ENCODE measurements at places on chromosomes 2 and 18.

GRCh38 chr2:235564066-235564465 lies 70.2 kb downstream of the AGAP1 start:
- DNase-seq = no peak

- DNase-seq = no peak
Observed at GRCh38 chr18:12301263-12302005, 6.6 kb upstream of the TUBB6 start.

DNA sequence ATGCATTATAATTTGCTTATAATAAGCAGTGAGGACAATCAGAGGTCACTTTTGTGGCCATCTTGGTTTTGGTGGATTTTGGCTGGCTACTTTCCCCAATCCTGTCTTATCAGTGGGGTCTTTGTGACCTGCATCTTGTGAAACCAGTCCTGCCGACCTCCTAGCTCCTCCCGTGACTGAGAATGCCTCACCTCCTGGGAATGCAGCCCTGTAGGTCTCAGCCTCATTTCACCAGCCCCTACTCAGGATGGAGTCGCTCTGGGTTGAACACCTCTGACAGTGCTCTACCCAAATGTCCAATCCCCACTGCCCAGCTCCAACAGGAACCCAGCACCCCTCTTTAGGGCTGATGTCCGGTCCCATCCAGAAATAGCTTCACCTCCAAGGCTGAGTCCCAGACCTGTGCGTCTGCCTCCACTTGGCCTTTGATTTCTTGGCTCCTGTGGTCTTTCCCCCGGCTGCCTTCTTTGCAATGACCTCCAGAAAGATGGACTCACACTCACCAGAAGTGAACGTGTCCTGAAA lies 31.3 kb upstream of the PXDN start:
- DNase-seq = no peak

GRCh38 chr2:19609266-19609665 lies 250.8 kb upstream of the OSR1 start:
- DNase-seq = no peak

DNA sequence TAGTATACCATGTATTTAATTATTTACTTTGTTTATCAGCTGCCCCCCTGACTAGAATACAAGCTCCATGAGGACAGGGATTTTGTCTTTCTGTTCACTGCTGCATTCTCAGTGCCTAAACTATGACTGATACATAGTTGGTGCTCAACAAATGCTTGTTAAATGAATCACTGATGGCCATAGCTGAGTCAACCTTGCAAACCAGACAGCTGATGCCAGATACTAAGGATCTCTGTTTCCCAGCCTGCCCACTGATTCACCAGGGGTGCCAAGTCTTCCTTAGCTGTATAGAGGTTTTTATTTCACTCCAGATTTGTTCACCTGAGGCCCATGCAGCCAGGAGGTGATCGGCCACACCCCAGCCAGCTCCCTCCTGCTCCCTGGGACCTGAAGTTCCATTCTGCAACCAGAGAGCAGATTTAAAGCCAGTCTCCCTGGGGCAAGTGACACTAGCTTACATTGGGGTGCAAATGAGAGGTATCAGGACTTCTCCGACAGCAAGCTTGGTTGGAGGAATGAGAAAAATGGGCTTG lies 92.2 kb downstream of the C1QL2 start:
- no peak for DNase-seq

GRCh38 chr2:138155304-138155703 lies 191.0 kb downstream of the HNMT start:
- DNase-seq = no peak

GRCh38 chr2:42874949-42875801 lies 82.8 kb upstream of the HAAO start:
- DNase-seq = no peak

GRCh38 chr2:101549371-101549770 lies 74.5 kb upstream of the RFX8 start:
- no peak for DNase-seq

DNA sequence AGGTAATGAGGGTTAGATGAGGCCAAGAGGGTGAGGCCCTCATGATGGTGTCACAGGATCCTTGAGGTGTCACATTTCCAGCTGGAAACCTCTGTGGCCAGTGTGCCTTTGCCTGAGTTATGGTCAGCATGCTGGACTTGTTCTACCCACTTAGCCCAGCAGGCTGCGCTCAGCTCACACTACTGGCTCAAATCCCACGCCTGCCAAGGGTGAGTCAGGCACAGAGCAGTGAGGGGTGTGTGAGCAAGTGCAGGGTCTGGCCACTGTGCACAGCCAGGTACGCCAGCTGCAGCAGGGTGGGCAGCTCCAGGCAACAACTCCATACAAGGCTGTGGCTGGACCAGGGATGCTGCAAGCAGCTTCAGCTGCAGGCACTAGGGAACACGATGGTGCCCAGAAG lies 616.6 kb upstream of the FSHR start:
- DNase-seq = no peak

DNA sequence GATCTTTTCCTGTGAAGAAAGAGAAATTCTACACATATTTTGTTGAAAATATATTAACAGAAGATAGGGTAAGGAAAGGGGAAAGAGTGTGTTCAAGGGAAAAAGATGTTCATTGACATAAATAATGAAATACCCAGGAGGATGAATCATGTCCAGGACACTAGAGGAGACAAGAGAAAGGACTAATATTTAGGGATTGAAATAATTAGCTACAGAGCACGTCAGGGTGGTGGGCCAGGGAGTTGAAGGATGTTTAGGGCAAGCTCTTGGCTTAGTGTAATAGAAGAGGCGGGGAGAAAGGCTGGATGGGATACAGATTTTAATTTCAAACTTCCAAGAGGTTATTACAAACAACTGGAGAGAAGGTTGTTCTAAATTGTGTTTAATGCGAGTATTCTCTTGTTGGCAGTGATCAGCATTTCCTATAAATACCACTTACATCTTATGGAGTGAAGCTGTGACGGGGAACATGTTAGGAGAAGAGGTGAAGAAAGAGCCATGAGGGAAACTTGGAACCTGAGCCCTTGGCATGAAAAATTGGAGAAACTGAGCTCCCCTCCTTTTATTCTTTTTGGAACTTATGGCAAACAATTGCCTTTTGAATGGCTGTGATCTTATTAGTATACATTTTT lies 36.6 kb upstream of the CETN1 start:
- DNase-seq = no peak

GRCh38 chr18:50097702-50098101 lies 97.2 kb downstream of the MYO5B start:
- no peak for DNase-seq

- no peak for DNase-seq
Observed at GRCh38 chr2:88099798-88100488, 27.9 kb downstream of the FABP1 start.

GRCh38 chr2:197435598-197436420 lies 981 bp upstream of the SF3B1 start:
- no peak for DNase-seq

GRCh38 chr2:129872446-129872845 lies 107.0 kb upstream of the RAB6C start:
- DNase-seq = no peak

DNA sequence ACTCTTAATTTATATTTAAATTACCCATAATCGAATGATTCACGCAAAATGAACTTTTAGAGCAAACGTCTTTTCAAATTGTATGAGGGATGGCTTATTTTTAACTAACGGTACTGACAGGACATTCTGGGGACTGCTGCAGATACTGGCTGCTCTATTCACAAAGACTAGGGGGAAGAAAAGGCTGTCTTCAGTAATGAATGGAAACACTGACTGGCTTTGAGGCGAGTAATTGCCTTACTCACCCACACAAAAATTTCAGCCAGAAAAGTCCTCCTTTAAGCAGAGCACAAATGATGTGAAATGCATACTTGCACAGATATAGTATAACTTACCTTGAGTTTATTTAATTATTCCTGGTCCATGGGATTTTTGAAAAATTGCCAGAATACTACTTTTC lies 852.6 kb downstream of the DPP10 start:
- no peak for DNase-seq

DNA sequence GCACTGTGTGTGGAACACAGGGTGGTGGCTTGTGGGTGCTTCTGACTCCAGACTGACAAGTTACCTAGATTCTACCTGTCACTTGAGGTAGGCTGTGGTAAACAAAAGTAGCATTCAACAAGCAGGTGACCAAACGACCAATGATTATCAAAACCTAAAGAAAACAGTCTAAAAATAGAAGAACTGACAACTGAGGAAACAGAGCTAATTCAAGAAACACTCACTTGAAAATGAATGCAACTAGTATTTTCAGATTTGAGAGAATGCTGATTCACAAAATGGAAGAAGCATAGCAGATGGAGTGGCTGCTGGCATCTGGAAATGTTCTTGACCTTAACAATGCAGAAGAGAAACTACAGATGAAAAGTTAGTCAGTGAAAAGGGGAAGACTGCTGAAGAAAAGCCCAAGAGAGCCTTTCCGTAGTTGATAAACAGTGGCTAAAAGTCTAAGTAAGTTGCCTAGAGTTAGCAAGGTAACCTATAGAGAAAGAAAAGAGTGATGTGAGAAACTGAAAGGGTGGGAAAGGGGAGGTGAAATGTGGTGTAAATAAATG lies 170.4 kb downstream of the NCK2 start:
- DNase-seq = no peak

DNA sequence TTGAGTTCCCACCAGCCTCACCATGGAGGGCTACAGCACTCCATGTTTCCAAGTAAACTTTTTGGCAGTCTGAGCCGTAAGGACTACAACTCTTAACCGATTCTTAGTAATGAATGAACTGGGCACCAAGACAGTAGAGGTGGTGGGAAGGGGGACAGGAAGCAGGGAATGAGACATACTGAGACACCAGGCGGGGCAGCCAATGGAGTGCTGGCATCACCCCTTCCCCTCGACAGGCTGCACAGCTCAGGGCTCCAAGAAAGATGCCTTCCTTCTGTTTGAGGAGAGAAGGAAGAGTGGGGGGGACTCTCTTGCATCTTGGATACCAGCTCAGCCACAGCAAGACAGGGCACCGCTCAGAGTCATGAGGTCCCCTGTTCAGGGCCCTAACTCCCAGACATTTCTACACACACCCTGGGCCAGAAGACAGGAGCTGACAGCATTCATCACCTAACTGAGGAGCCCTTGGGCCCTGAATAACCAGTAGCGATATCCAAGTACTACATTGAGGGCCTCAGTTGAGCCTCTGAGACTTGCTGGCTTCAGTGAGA lies 45.2 kb downstream of the USP34 start:
- no peak for DNase-seq

- no peak for DNase-seq
Observed at GRCh38 chr2:120161190-120161589, 62.0 kb downstream of the TMEM185B start.

- no peak for DNase-seq
Observed at GRCh38 chr2:201886504-201886903, 80.2 kb downstream of the CDK15 start.

GRCh38 chr18:45738660-45739059 lies 14.7 kb downstream of the SLC14A1 start:
- DNase-seq = no peak

- no peak for DNase-seq
Observed at GRCh38 chr18:53610957-53611356, 613.5 kb downstream of the MBD2 start.

DNA sequence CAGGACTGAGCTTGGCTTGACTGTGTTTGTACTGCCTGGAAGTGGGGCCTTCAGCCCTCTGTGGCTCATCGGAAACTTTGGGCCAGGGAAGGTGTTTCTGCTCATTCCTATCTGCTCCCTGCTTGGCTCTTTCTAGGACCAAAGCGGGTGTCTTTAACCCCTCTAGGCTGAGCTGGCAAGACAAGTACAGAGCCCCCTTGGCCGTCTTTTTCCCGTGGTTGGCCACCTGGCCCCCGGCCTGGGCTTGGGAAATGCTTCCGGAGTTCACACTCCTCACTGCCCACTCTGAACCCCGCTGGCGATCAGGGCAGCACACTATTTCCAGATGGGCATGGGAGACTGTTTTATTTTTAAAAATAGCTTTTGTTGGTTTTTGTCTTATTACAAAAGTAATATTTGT lies 243.0 kb downstream of the DYSF start:
- no peak for DNase-seq

DNA sequence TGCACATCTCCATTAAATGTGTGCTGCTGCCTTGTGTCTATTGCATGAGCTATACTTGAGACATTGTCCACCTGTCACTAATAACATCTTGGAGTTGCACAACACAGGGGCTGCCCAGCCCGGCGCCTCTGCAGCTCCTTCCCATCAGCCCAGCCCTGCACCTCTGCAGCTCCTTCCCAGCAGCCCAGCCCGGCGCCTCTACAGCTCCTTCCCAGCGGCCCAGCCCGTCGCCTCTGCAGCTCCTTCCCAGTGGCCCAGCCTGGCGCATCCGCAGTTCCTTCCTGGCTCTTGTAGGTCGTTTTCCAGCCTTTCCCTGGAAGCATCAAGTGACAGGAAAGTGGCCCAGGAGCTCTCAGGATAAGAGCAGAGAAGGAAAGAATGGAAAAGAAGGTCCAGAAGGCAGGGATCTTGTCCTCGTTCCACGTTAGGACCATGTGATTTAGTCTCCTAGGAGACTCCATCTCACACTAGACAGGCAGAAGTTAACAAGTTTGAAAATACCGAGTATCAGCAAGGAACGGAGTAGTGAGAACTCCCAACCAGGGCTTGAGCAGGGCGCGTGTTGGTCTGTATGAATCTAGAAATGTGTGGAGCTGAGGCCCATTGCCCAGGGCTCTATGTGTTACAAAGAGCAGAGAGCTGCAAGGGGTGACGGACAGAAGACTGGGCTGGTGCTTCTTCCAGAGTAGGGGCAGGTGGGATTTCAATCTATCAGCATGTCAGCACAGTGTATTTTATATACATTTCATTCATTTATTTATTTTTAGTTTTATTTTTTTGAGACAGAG lies 115.7 kb upstream of the TPO start:
- DNase-seq = no peak

DNA sequence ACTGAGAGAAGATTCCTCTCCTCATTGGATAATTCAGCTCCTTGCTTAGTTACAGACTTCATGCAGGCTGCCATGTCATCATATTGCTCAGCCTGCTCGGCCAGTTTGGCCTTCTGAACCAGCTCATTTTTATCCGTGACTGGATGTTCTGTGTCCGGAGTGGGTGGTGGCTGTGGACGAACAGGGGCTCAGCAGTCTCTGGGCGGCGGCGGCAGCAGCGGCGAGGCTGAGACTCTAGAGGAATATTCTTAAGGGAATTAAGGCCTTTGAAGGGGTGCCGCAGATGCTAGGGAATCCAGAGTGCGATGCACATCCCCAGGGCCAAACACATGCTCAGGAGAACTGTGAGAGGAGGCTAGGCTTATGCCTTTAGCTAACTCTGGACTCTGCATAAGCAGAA lies 97.9 kb upstream of the GYPC start:
- DNase-seq = no peak

GRCh38 chr2:164369366-164369765 lies 251.9 kb downstream of the GRB14 start:
- no peak for DNase-seq

- DNase-seq = no peak
Observed at GRCh38 chr2:144015655-144016245, 504.2 kb downstream of the ZEB2 start.

DNA sequence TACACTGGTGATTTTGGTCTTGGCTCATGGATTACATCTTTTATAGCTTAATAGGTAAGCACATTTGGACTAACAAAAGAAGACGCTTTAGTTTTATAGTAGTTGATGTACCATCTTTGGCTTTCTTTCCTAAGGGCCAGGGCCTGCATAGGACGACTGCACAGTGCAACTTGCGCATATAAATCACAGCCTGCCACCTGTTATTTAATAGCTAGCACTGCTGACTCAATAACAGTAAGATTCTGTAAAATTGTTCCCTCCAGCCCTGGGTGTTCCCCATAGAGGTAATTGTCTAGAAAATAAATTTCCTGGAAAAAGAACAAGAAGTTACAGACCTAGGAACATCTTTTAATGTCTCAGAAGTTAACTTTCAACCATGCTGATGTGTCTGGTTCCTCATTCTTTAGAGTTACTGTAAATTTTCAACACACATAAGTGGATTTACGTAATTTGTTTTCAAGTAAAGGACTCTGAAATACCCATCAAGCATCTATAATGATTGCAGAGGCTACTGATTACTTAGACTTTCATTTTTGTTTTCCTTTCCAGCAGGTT lies 594.2 kb upstream of the NXPH2 start:
- DNase-seq = no peak

Measured in GOT3 (cell line).